ENCODE measurements at places on chromosomes 3 and 15.

DNA sequence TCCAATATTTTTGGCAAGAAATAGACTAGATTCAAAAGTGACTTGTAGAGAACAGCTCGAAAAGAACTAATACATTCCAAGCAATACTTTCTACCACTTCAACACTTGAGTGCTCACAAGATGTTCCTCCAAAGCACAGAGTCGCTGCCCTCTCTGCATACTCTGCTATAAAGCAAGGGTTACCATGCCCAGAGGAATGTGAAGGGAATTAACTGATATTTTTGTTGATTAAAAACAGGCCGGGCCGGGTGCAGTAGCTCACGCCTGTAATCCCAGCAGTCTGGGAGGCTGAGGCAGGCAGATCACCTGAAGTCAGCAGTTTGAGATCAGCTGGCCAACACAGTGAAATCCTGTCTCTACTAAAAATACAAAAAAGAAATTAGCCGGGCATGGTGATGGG lies 57.6 kb upstream of the CSPG5 start:
- no peak for DNase-seq

- DNase-seq: no peak
Measured at GRCh38 chr3:100992231-100993012, 799 bp downstream of the ABI3BP start.

- DNase-seq: no peak
Measured at GRCh38 chr3:167814441-167814951, 79.0 kb downstream of the SERPINI1 start.

GRCh38 chr3:72003936-72004335 lies 219.0 kb upstream of the PROK2 start:
- DNase-seq: no peak

GRCh38 chr15:25236143-25236860 lies 202.5 kb downstream of the UBE3A start:
- no peak for DNase-seq

- no peak for DNase-seq
Measured at GRCh38 chr3:28012830-28013229, 228.6 kb upstream of the CMC1 start.

DNA sequence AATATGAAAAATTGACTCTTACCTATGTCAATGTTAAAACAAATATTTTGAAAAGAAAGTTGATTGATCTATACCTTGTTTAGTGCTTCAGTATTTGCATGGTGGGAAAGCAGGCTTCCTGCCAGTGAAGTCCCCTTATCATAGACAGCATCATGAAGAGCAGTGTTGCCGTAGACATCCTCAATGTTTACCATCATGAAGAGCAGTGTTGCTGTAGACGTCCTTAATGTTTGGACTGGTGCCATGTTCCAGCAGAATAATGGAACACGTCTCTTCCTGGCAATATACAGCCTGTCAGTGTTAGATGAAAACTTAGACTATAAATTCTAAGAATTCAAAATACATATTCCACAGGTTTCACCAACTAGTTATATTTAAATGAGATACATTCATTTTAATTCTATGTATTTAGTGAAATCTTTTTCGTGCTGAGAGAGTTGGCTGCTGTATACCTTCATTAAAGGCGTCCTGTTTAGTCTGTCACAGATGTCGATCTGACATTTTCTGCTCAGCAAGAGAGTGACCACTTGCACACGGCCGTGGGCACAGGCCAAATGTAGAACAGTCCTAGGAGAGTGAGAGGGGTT lies 116.8 kb downstream of the LMLN start:
- DNase-seq: no peak

- no peak for DNase-seq
Measured at GRCh38 chr3:185677146-185677829, 91.2 kb downstream of the SENP2 start.

- DNase-seq: no peak
Measured at GRCh38 chr3:152277198-152277597, 8.5 kb downstream of the MBNL1 start.

DNA sequence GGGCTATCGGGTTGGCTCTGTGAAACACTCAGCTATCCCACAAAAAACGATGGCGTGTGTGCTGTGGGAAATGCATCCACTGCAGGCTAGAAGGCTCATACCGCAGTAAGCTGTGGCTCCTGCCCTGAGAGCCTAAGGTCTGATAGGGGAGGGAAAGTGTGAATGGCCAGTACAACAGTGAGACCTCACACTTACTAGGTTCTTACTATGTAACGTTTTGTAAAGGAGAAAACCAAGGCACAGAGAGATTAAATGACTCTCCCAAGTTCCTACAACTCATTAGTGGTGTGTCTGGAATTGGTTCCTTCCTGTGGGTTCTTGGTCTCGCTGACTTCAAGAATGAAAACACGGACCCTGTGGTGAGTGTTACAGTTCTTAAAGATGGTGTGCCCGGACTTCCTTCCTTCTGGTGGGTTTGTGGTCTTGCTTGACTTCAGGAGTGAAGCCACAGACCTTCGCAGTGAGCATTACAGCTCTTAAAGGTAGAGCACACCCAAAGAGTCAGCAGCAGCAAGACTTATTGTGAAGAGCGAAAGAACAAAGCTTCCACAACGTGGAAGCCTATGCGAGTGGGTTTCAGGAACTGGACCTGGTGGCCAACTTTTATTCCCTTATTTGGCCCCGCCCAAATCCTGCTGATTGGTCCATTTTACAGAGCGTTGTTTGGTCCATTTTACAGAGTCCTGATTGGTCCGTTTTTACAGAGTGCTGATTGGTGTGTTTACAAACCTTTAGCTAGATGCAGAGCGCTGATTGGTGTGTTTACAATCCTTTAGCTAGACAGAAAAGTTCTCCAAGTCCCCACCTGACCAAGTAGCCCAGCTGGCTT lies 161.7 kb downstream of the POLR2M start:
- DNase-seq: no peak

- no peak for DNase-seq
Measured at GRCh38 chr3:94115482-94115881, 52.6 kb downstream of the NSUN3 start.

DNA sequence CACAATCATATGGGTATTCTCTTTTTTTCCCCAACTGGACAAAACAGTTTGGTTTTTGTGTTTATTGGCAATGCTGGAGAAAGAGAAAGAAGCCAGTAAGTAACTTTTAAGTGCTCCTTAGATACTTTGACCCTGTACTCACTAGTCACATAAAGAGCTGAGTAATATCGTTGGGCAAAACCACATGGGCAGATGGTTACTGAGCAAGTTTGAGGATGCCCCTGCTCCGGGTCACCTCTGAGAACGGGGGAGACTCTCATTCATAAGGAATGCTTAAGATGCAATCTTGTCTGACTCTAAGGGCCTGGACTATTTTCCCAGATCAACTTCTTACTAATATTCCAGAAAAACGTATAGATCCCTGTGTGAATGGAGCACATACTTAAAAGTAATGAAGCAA lies 106.4 kb upstream of the SLC2A2 start:
- DNase-seq: no peak

DNA sequence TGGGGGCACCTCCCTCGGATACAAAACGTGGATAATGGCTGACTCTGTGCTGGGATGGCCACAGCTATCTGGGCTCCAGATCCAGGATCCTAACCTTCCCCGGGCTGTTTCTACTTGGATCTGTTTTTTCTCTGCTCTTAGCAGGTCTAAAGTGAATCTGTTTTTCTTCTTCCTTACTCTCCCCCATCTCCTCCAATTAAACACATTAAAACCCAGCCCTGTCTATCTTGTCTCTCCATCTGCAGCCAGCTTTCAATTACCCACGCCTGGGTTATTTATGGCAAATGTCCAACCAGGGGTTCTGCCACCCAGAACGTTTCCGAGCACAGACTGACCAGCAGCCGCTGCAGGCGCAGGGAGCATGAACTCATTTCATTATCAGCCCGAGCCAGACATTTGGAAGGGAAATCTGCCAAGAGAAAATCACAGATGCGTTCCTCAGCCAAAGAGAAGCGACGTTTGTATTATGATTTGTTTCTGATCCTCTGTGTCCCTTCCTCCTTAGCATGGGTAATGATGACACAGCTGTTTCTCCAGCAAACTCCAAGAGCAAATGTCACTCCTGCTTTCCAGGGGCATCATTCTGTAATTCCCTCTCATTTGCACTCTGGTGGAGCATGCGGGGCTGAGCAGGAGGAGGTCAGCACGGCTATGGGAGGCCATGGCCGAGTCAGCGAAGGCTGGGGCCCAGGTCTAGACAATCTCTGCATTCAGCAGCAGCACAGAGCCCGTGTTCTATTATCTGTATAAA lies 42.0 kb downstream of the UMPS start:
- no peak for DNase-seq

GRCh38 chr15:85473455-85473854 lies 93.1 kb downstream of the AKAP13 start:
- DNase-seq: no peak

GRCh38 chr3:55771503-55771902 lies 284.4 kb upstream of the WNT5A start:
- DNase-seq: no peak

DNA sequence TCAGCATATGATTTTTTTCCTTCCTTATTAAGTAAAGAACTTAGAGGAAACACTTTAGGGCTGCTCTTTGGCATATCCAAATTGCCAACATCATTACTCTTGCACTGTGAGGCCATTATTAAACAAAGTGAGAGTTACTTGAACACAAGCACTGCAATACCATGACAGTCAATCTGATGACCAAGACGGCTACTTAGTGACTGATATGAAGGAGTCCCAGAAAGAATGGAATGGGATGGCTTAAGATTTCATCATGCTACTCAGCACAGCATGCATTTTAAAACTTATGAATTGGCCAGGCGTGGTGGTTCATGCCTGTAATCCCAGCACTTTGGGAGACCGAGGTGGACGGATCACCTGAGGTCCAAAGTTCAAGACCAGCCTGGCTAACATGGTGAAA lies 55.2 kb downstream of the FAM98B start:
- no peak for DNase-seq

GRCh38 chr3:42053476-42053875 lies 37.7 kb upstream of the TRAK1 start:
- DNase-seq: no peak

DNA sequence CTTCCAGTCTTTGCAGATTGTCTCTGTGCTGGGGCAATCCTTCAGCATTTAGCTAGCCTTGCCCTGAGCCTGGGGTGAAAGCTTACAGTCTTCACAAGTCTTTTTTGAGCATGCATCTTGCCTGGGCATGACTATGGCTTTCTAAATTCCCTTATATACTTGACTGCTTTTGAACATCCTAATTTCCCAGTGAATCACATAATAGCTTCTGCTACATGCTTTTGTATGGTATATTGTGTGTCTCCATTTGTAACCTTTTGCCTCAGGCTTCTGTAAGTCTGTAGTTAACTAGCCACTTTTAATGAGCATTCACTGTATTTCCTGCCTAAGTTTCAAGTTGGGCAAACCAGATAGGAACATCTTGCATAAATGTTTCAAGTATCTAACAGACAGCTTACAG lies 76.8 kb downstream of the CHCHD4 start:
- DNase-seq: no peak

GRCh38 chr15:79002581-79002980 lies 57.7 kb upstream of the CTSH start:
- no peak for DNase-seq

DNA sequence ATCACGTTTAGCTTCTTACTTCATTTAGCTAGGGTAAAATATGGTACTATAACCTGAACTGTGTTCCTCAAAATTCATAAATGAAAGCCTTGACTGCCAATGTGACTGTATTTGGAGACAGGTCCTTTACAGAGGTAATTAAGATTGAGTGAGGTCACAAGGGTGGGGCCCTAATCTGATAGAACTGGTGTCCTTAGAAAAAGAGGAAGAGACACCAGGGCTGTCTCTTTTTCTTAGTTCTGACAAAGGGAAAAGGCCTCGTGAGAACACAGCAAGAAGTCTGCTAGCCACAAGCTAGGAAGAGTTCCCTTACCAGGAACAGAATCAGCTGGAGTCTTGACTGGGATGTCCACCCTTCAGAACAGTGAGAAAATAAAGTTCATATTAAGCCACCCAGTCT lies 162.7 kb downstream of the GMNC start:
- no peak for DNase-seq

DNA sequence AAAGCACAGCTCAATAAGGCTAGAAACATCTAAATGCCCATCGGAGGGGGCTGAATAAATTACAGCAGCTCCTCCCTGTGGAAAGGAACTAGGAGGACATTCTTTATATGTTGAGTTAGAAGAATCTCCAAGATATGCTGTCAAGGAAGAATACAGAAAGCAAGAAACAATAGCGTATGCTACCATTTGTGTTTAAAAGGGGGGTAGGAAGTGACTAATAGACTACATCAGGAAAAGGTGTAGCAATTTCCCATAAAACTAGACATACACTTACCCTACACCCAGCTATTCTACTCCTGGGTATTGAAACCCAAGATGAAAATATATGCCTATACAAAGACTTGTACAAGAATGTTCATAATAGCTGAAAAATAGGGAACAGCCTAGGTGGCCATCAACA lies 21.6 kb downstream of the SEC61A1 start:
- DNase-seq: no peak

GRCh38 chr3:194731506-194732073 lies 45.9 kb downstream of the FAM43A start:
- no peak for DNase-seq

DNA sequence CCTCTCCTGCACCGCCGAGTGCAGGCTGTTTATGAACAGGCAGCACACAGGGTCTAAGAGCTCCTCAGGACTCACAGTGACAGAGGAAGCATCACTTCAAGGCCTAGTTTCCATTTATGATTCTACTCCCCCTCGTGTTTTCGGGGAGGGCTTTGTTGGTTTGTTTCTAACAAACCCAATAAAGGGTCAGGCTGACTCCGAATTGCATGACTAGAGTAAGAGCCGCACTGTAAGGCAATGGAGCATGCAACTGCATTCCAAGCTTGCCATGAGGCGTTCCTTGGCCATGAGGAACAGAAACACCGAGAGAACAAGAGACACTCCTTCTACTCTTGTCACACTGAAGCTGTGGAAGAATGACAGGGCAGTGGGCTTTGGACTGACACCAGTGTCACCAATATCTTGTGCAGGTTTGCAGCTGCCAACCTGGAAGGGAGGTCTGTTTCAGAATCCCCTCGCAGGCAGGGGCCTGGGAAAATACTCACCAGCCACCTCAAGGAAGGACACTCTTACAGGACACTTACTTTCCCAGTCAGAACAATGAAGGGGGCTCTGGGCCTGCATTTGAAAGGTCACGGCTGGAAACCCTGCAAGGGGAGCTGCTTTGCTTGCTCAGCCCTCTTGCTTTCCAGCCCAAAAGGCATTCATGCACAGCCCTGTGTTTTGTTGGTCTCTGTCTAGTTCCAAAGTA lies 96.8 kb downstream of the ADAMTS17 start:
- no peak for DNase-seq

- no peak for DNase-seq
Measured at GRCh38 chr15:101803676-101804075, 367 bp downstream of the OR4F6 start.

Measured in activated CD8-positive, alpha-beta memory T cell treated with anti-CD3 and anti-CD28 coated beads, Interleukin-2, amount 50 U/mL, for 4 hours (primary cell).